ENCODE measurements at places on chromosomes 13 and 19.

GRCh38 chr19:37309834-37310575, 60.9 kb upstream of the ZNF527 start:
- DNase-seq = no peak

GRCh38 chr13:37087486-37087885, 18.0 kb downstream of the CSNK1A1L start:
- no peak for DNase-seq

- DNase-seq = peak; percentile 13
Measured at GRCh38 chr19:12202250-12202649, 39.4 kb downstream of the ZNF136 start.

- no peak for DNase-seq
Measured at GRCh38 chr13:101346942-101347728, 69.2 kb downstream of the NALCN start.

- no peak for DNase-seq
Measured at GRCh38 chr19:32750441-32751055, 31.0 kb downstream of the TDRD12 start.

DNA sequence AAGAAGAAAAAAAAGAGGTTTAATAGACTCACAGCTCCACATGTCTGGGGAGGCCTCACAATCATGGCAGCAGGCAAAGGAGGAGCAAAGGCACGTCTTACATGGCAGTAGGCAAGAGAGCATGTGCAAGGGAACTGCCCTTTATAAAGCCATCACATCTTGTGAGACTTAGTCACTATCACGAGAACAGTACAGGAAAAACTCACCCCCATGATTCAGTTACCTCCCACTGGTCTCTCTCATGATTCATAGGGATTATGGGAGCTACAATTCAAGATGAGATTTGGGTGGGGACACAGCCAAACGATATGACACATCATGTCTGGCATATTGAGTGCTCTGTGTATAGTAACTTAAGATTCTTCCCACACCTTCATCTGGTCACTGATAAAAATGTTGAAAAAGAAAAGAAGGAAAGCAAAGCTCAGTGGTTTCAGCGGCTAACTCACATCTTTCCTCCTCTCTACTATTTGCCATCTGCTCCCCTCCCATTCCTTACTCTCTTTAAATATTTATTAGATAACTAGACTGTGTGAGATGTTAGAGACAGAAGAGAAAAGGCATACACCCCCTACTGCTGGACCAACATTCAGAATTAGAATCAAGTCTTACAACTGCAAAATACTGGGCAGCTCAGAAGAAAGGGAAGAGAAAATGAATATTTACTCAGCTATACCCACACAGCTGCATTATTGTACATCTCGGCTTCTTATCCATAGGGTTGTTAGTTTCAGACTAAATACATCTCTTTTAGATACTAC, 60.1 kb upstream of the AKAP11 start:
- no peak for DNase-seq

DNA sequence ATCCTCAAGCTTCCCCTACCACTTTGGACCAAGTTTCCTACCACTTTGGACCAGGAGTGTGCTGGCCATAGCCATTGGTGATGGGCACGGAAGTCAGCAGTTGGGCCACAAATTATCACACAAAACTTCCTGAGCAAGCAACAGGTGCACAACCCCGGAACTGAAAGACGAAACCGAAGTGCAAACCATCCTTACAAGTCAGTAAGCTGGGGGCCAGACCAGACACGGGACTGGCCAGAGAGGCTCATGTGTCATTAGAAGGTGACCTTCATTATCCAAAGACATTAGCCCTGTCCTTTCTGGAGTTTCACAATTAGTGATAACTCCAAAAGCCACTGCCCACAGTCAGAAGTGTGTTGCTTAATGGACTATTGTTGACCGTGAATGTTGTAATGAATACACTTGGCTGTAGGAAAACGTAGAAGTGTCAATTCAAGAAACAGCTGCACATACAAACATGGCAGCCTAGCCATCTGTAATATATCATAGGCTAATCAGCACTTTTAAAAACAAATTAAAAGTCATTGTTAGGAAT, 244.1 kb upstream of the IRS2 start:
- no peak for DNase-seq

DNA sequence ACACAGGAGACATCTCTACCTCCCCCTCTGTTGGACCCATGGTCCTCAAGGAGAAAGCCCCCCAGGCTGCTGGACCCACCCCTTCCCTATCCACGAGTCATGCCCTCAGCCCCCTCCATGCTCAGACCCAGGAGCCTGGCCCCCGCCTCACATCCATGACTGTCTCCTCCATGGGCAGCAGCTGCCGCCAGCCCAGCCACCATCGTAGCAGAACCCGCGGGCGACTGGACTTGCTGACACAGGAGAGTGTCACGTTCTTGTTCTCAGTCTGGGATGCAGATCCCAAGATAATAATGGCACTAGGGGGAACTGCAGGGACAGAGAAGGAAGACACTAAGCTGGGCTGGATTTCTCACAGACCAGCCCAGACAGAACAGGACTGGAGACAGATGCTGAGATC, 3.8 kb downstream of the NPHS1 start:
- no peak for DNase-seq

- DNase-seq = no peak
Measured at GRCh38 chr13:27971776-27972477, 2.8 kb upstream of the CDX2 start.

DNA sequence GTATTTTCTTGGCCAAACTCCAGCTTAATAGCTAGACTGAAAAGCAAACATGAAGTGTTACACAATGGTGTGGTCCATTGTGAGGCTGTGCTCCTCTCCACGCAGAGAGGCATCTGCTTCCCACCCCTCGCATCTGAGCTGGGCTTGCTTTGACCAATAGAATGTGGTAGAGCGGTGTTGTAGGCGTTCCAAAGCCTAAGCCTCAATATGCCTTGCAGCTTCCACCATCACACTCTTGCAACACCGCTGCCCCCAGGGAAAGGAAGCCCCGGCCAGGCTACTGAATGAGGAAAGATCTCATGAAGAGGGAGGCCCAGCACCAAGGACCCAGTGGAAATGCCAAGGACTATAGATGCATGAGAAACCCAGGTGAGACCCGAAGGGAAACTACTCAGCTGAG, 9.4 kb downstream of the FLT1 start:
- no peak for DNase-seq

DNA sequence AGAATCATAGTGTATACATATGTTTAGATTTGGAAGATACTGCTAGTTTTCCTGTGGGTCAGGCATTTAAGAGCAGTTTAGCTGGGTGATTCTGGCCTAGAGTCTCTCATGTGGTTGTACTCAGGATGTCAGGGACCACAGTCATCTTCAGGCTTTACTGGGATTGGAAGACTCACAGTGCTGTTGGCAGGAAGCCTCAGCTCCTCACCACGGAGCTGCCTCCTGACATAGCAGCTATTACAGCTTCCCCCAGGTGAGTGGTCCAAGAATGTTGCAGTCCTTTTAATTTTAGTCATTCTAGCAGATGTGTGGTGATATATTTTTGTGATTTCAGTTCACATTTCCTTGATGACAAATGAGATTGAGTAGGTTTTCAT, 16.9 kb upstream of the GPR18 start:
- peak; percentile 38 for DNase-seq

DNA sequence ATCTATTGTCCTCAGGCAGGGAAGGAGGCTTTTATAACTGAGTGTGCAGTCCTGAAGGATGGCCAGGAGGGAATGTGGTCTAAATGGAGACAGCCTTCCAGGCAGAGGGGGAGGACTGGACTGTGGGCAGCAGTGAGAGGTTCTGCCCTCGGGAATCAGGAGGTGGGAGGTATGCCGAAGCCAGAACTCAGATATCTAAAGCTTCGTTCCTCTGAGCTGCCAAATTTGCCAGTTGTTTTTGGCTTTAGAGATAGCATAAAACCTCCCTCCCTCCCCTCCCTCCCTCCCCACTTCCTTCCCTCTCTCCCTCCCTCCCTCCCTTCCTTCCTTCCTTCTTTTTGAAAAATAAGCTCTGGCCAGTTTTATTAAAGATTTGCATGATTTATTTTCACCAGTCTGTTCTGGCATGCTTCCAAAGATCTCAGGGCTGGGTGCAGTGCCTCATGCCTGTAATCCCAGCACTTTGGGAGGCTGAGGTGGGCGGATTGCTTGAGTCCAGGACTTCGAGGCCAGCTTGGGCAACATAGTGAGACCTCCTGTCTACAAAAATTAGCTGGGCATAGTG, 2.4 kb downstream of the MEDAG start:
- no peak for DNase-seq

DNA sequence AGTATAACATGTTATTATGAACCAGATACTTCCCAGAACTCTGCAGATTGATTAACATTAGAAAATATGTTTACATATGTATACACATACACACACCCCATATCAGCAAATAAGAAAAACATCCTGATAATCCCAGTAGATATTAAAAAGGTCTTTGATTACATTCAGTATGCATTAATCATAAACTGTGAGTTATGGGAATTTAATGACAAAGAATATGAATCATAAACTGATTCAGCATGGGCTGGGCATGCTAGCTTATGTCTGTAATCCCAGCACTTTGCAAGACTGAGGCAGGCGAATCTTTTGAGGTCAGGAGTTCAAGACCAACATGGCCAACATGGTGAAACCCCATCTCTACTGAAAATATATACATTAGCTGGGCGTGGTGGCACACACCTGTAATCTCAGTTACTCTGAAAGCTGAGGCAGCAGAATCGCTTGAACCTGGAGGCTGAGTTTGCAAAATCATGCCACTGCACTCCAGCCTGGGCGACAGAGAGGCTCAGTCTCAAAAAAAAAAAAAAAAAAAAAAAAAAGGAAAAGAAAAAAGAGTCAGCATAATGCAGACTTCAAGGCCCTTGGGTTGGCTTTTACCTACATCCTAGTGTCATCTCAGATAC, 581.9 kb upstream of the PRR20A start:
- no peak for DNase-seq

DNA sequence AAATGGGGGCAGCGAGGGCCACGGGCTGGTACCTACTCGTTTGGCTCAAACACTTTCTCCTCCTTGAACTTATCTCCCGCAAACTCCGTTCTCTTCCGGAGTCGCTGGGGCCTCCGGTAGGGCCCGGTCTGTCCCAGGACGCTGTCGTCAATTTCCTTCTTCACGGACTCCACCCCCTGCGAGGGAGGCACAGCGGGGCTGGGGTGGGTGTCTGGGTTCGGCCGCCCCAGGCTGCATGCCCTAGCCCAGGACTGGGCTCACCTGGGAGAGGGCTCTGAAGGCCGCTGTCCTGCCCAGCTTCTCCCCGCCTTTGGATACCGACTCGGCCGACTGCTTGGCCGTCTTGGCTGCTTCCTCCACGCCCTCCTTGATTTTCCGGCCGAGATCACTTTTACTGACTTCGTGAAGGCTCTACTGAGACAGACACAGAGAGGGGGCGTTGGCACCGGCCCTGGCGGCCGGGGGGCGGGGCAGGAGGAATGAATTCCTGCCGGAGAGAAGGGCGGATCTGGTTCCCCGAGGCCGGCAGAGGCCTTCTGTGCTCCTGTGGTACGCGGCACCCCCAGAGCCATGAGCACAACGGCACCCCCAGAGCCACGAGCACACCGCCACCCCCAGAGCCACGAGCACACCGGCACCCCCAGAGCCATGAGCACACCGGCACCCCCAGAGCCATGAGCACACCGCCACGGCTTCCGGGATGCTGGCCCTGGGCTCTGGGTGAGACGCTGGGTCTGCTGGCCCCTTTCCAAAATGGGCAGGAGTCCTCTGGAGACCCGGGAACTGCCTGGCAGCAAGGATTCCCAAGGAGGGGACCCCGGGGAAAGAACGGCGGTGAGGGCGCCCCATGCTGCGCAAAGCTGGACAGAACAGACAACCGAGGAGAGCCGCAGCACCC, 8.1 kb upstream of the CTXN1 start:
- no peak for DNase-seq

DNA sequence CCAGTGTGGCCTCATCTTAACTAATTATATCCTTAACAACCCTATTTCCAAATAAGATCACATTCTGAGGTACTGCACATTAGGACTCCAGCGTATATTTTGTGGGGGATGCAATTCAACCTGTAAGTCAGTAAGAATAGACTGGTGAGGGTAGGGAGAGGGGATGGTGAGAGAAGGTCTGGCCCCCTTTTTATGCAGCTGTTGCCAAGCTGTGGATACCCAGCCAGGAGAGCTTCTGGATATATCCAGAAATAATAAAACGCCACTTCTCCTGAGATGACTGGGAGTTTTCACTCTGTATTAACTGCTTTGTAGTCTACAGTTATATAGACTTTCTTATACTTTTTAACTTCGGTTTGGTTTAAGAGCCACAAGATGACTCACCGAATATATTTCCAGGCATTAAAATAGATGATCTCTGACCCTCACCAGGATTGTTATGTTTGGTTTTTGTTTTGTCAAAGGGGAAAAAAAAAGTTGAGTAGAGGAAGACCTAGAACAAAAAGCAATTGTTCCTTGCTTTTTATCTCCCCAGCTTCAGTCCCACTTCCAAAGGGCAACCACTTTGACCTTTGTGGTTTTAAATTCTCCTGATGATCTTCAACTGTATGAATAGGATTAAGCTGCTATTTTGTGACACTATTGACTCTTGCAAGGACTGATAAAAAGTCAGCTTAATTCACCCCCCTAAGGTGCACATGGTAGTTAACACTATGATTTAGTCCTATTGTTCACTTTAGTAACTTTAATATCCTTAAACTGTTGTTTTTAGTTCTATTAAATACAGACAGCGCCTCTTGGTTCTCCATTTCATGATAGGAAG, 3.1 kb upstream of the NEK3 start:
- DNase-seq = no peak

DNA sequence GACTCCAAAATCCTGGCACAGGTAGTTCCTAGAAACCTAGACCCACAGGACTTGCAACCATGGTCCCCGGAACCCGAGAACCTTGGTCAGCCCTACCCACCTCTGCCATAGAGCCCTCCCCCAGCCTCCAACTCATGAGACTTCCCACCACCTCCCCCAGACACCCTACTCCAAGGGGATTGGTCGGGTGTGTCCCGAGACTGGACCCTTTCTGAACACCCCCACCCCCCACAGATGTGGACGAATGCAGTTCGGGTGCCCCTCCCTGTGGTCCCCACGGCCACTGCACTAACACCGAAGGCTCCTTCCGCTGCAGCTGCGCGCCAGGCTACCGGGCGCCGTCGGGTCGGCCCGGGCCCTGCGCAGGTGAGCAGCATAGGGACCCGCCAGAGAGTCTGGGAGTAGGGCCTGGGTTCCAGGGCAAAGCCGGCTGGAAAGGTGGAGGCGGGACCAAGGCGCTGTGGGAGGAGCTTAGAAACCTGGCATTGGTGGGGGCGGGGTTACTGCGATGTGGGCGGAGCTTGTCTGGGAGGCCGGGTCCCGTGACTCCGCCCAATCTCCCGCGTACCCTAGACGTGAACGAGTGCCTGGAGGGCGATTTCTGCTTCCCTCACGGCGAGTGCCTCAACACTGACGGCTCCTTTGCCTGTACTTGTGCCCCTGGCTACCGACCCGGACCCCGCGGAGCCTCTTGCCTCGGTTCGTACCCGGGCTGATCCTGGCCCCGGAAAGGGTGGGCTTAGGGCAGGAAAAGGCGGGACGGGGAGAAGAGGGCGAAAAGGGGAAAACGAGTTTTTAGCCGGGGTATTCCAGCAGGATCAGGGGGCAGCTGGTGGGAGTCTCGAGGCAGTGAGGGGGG, 11.9 kb downstream of the LTBP4 start:
- peak; percentile 68 for DNase-seq

GRCh38 chr13:75370774-75371173, 111.2 kb downstream of the TBC1D4 start:
- no peak for DNase-seq

- DNase-seq = no peak
Measured at GRCh38 chr19:55153652-55154264, 3.8 kb downstream of the TNNI3 start.

GRCh38 chr19:42360787-42361544, 29.1 kb downstream of the CNFN start:
- no peak for DNase-seq

Data from activated T-helper 2 cell treated with anti-CD3 and anti-CD28 coated beads, Interferon-gamma antibody, Interleukin-2, Interleukin-4, amounts not matched to agents 10 μg/mL and 5 μg/mL and 100 μg/mL, durations not matched to agents 14 hours and 24 hours and 36 hours (primary cell).